Neural crest cell (in vitro differentiated cells): ENCODE measurements at places on chromosomes 6 and 20.

DNA sequence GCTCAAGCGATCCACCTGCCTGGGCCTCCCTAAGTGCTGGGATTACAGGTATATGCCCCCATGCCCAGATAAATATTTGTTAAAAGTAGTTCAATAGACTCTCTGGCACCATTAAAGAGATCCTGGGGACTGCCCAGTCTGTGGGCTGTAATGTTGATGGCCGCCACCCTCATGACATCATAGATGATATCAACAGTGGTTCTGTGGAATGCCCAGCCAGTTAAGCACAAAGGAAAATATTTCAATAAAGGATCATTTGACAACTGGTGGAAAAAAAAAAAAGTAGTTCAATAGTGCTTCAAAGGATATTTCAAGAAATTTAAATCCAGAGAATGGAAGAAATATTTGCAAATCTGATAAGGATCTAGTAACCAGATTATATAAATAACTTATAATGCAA, 1.5 kb upstream of the CRIP3 start:
- H3K36me3 ChIP-seq: no peaks in the 10 kb centered on the region
- H3K4me3 ChIP-seq: no peak overlapping the region
- no peak overlapping the region for H3K27ac ChIP-seq
- no peak for DNase-seq
- peaks cover 32% of the 10 kb centered on the region for H3K27me3 ChIP-seq

DNA sequence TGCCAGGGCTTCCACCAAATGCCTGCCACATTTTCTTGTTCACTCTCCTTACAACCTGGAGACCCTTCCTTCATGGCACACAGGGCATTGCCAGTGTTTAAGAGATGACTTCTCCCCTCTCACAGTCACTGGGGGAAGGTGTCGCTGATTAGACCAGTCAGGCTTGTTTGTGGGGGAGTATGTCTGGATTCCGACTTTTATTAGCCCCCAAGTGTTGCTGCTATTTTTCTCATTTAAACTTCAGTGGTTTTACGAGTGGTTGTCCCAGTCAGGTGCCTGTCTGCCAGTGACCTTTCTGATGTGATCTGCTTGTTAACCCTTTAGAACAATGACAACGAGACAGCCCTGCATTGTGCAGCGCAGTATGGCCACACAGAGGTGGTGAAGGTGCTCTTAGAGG, 92.3 kb downstream of the ANKS1A start:
- no peak for DNase-seq
- no peaks in the 10 kb centered on the region for H3K36me3 ChIP-seq
- H3K27me3 ChIP-seq: no peaks in the 10 kb centered on the region
- H3K4me3 ChIP-seq: no peak overlapping the region
- H3K4me1 ChIP-seq: peaks cover 8% of the 10 kb centered on the region
- no peak overlapping the region for H3K27ac ChIP-seq

DNA sequence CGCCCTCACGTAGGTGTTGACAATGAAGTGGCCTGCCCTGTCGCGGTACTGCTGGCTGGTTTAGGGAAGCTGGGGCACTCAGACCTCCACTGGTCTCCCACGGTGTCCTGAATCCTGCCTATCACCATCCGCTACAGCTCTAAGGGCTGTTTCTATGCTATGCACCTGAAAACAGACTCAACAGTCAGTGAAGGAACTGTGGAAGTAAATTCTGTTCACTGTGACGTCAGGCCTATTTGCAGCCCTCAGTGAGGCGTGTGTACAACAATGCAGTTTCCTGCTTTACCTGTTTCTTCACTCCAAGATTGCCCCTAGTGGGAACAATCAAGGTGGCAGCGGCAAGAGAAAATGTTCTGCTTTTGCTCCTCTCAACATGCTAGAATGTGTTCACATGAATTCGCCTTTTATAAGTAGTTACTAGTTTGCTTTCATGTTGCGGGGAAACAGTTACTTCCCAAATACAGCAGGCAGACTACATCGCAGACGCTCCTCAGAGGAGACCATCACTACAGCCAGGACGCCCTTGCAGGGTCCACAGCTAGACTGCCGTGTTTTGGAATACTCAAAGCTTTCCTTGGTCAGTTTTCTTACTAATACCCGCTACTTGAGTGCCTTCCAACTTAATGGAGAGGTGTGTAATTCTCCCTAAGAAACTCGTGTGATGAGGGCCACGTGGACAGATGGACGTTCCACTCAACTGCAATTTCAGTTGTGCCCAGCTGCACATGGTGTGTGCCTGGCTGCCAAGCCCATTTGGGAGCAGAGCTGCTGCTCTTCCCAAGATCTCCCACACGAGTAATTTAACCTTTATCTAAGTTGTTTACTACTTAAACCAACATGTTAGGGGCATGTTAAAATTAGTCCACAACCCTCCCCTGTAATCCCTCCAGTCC, 25.4 kb downstream of the DIDO1 start:
- H3K4me3 ChIP-seq: peak overlapping the region; percentile 38
- no peaks in the 10 kb centered on the region for H3K27me3 ChIP-seq
- no peak overlapping the region for H3K27ac ChIP-seq
- DNase-seq: no peak

GRCh38 chr6:127482325-127482724, 23.1 kb upstream of the KIAA0408 start:
- DNase-seq: no peak
- H3K27me3 ChIP-seq: no peaks in the 10 kb centered on the region
- H3K27ac ChIP-seq: peak overlapping the region; percentile 6

- no peak for DNase-seq
- no peak overlapping the region for H3K4me3 ChIP-seq
Observed at GRCh38 chr6:140230282-140230681, 855.8 kb upstream of the CITED2 start.

DNA sequence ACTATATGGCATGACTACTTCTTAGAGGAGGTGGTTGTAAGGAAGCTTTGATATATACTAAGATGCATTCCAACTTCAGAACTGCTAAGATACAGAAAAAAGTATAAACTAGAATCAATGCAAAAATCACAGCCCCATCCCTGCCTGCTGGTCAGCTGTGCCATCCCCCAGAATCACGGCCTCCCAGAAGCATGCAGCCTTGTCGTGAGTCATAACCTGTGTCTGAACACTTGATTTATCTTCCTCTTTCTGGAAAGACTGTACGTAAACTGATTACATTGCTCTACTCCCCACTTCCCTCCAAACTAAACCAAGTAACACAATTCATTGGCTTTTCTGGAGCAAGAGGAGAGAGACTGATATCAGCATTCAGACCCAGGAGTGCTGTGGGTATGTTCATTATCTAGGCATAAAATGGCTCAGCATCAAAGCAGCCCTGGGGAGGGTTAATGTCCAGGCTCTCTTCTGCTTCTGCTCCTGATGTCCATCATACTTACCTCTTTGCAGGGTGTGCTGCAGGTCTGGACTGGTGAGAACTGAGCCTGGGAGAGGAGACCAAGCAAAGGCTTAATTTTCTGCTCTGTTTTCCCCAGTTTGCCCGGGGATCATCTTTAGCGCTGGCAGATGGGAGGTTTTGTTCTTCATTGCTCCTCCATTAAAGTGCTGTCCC, 18.4 kb downstream of the SCP2D1 start:
- H3K27me3 ChIP-seq: peaks cover 2% of the 10 kb centered on the region
- H3K27ac ChIP-seq: no peak overlapping the region
- H3K4me3 ChIP-seq: no peak overlapping the region
- no peak for DNase-seq
- H3K36me3 ChIP-seq: no peaks in the 10 kb centered on the region

DNA sequence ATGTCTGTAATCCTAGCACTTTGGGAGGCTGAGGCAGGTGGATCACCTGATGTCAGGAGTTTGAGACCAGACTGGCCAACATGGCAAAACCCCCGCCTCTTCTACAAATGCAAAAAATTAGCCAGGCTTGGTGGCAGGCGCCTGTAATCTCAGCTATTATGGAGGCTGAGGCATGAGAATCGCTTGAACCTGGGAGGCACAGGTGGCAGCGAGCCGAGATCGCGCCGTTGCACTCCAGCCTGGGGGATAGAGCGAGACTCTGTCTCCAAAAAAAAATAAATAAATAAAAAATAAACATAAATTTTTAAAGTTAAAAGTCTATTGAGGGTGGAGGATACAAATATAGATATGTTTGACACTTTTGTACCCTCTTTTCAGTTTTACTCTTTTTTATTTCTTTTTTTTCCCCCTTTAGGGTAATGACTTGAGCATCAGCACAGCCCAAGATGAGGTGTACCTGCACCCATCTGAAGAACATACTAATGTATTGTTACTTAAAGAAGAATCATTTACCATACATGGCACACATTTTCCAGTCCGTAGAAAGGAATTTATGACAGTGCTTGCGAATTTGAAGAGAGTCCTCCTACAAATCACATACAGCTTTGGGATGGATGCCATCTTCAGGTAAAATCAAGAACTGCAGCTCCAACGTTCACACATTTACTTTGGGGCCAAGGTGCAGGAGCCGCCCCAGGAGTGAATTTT, 368.9 kb downstream of the LAMA2 start:
- H3K4me1 ChIP-seq: peaks cover 12% of the 10 kb centered on the region
- no peaks in the 10 kb centered on the region for H3K27me3 ChIP-seq
- no peaks in the 10 kb centered on the region for H3K36me3 ChIP-seq
- no peak overlapping the region for H3K27ac ChIP-seq

DNA sequence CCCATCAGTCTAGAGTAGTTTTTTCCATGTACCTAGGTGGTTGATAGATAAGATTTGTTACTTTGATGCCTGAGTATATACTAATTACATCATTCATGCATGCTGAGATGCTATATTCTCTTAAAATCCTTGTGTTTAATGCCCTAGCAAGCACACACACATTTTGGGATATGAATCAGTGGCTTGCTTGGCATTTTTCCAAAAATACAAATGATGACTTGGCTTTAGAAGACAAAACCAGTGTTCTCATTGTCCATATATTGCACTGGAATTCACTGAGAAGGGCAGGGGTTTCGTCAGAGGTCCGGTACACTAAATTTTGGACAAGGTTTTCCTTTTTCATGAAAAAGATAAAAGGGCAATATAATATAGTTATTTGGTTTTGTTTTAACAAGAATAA, 24.9 kb downstream of the GTPBP2 start:
- H3K4me3 ChIP-seq: no peak overlapping the region
- DNase-seq: no peak
- peaks cover 2% of the 10 kb centered on the region for H3K36me3 ChIP-seq
- H3K27ac ChIP-seq: no peak overlapping the region
- no peaks in the 10 kb centered on the region for H3K4me1 ChIP-seq
